Subcutaneous adipose tissue (tissue), 4 donors: ENCODE measurements at places on chromosomes 3 and 15. TPM values are rescaled to one million over a fixed set of nuclear protein-coding genes. Genes with fewer than 3 reads are reported as not detected.

ITIH4 gene
- total RNA-seq = 5.8 TPM

MBD4 gene
- total RNA-seq = 29.0 TPM

MYRIP gene
- total RNA-seq = 3.1 TPM

SERINC4 gene
- total RNA-seq = not detected

NPAP1 gene
- total RNA-seq = not detected

ATP13A3 gene
- 187 TPM for total RNA-seq

GOLGA6B gene
- not detected for total RNA-seq
